Activated CD4-positive, alpha-beta T cell treated with anti-CD3 and anti-CD28 coated beads, Interleukin-2, amount 10 ng/mL, durations not matched to agents 7 days and 5 days (primary cell): ENCODE measurements at places on chromosomes 2 and 18.
A peak's percentile ranks its signal among the peaks of the same experiment; 100 is the strongest.

GRCh38 chr2:46194856-46195255, 102.4 kb upstream of the EPAS1 start:
- DNase-seq: no peak

DNA sequence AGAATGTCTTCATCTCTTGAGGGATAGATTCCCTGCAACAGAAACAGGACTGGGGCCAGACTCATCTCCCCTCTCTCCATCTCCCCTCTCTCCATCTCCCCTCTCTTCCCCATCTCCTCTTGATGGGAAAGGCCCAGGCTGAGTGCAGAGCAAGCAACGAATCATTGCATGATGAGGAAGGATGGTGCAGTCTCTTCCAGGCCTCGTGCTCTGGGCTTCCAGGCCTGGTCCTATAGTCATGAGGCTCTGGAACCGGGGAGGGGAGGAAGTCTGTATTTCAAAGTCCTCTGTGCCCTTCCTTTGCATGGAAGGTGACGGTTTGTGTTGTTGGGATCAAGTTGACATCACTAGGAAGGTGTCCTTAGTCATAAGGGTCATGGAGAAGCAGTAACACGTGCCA, 115.6 kb upstream of the NEDD4L start:
- no peak for DNase-seq

GRCh38 chr2:69067866-69068265, 54.9 kb downstream of the ANTXR1 start:
- no peak for DNase-seq

- no peak for DNase-seq
These were observed 334.2 kb upstream of the NETO1 start for GRCh38 chr18:73201940-73202339.

- DNase-seq: no peak
These were observed 17.9 kb upstream of the TMEM214 start for GRCh38 chr2:27014771-27015433.

GRCh38 chr18:45541421-45541820, 73.9 kb upstream of the SLC14A2 start:
- DNase-seq: no peak

- DNase-seq: no peak
These were observed 28.6 kb downstream of the EPB41L3 start for GRCh38 chr18:5515011-5515784.

DNA sequence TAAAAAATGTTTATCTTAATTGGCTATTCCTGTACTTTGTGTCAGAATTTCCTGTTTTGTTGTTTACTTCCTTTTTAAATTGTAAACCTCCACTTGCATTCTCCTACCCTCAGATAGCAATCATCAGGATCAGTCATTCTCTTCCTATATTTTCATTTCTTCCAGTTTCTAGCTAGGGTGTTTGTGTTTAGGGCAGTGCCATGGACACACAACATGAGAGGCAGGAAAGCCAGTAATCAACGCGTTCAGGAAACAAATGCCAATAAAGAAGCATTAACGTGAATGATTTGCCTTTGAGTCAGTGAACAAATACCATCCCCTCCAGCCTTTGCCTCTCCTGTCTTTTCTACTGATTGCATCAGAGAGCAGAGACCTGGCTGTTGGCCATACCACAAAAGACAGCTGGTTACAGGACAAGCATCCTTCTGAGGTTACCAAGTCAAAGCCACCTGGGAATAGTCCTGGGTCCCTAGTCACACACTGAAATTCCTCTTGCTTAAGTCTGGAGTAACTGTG, 56.7 kb upstream of the FHL2 start:
- DNase-seq: no peak

GRCh38 chr2:170845343-170845742, 28.7 kb downstream of the GAD1 start:
- DNase-seq: no peak

GRCh38 chr18:12841070-12841469, 43.0 kb downstream of the PTPN2 start:
- DNase-seq: no peak

- DNase-seq: no peak
These were observed 103.8 kb downstream of the GREB1L start for GRCh38 chr18:21345840-21346239.

- no peak for DNase-seq
These were observed 937.7 kb downstream of the CPS1 start for GRCh38 chr2:211494085-211494484.

DNA sequence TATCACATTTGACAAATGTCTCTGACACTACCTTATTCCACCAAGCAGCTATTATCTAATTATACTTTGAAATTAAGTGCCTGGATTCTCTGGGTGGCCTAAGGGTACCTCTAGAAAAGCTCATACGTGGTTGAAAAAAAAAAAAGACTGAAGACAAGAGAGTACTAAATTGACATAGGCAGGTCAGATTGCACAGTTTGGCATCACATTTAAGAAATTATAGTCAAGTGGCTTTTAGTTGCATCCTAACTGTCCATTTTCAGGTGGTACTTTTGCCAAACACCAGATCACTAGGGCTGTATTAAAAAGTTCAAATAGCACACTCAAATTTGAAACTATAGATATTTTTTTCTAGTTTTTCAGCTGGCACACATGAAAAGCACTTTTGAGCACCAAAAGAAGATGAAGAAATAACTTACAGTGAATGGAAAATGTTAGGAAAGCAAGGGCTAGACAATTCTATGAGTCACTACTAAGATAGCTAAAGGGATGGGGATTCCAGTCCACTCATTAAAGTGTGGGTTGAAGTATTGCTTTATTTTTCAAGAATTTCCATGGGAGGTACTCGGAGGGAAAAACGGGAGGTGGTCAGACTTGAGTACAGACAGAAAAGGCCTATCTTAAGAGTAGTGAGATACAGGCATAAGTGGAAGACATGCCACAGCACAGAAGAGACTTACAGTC, 106.5 kb upstream of the COL5A2 start:
- no peak for DNase-seq

GRCh38 chr2:235126768-235127167, 175.0 kb downstream of the SH3BP4 start:
- no peak for DNase-seq

DNA sequence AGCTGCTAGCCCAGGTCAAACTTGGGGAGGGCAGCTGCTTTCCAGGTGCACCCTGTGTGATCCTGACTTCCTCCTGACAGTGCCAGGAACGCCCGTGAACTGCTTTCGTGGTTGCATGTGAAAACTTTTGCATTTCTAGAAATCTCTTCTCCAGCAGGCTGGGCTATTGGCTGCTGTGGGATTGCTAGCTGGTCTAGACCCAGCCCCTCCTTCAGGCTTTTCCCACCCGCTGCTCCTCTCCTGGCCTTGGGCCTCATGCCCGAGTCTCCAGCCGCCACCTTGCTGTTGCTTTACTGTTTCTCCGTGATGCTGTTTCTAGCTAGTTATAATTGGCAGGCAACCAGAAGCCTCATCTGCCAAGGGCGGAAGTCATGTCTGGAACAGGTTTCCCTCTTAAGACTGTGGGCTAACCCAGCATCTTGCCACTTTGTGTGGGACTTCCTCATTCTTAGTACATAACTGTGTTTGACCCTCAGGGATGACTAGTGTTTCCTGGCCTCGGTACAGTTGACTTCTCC, 27.0 kb upstream of the MGAT4A start:
- peak; percentile 75 for DNase-seq

DNA sequence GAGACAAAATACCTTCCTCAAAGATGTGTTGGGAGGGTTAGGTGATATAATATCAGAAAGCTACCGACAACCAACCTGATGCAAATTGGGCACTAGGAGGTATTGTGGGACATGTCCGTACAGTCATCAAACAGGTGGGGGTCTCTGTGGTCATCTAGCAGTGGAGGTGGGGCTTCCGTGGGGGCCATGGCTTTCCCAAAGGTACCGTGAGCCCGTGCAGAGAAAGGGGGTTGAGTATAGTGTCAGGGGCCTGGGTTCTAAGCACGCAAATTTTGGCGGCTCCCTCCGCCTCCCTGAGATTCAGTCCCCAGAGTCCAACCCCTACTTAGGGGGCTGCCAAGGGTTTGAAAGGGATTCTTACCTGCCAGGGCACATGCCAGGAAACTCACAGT, 32.6 kb downstream of the HJURP start:
- DNase-seq: no peak

GRCh38 chr2:152019732-152020131, 79.1 kb downstream of the CACNB4 start:
- DNase-seq: no peak

DNA sequence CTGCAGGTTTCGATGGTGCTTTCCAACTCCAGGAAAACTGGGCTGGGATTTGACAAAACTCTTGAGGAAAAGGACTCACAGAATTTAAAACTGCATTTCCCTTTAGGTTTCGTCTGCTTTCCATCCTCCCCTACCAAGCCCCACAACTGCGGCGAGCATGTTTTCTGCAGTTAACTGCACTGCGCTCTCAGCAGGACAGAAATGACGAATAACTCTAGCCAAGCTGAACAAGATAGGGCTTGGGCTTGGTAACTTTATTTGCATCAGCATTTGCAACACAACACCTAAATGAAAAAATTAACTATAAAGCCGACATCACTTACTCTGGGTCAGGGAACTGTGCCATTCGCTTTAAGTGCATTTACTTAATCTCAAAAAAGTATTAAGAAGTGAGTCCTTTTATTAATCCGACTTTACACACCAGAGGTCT, 669 bp upstream of the PIKFYVE start:
- peak; percentile 70 for DNase-seq

DNA sequence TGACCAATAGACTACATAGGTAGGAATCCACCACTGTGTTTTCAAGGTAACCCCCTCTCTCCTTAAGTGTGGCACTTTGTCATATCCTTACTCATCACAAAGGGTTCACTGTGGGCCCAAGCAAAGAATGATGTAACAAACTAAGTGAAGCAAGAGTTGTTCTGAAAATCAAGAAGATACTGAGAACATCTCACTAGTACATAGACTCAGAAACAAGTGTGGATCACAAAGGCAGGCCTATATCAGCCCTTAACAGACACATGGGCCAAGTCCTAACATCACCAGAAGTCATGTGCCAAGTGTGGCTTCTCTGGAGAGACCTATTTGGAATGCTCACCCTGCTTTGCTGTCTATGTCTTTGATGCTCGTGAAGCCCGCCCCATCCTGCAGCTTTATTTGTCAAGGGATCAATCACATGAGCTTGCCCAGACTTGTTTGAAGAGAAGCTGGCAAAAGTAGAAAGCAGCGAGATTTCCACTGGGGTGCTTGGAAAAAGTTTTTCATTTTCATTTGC, 131.2 kb upstream of the TTC39C start:
- DNase-seq: no peak

GRCh38 chr2:213148572-213149261, 2.7 kb downstream of the IKZF2 start:
- no peak for DNase-seq

GRCh38 chr18:78971511-78972245, 7.9 kb upstream of the SALL3 start:
- DNase-seq: no peak

DNA sequence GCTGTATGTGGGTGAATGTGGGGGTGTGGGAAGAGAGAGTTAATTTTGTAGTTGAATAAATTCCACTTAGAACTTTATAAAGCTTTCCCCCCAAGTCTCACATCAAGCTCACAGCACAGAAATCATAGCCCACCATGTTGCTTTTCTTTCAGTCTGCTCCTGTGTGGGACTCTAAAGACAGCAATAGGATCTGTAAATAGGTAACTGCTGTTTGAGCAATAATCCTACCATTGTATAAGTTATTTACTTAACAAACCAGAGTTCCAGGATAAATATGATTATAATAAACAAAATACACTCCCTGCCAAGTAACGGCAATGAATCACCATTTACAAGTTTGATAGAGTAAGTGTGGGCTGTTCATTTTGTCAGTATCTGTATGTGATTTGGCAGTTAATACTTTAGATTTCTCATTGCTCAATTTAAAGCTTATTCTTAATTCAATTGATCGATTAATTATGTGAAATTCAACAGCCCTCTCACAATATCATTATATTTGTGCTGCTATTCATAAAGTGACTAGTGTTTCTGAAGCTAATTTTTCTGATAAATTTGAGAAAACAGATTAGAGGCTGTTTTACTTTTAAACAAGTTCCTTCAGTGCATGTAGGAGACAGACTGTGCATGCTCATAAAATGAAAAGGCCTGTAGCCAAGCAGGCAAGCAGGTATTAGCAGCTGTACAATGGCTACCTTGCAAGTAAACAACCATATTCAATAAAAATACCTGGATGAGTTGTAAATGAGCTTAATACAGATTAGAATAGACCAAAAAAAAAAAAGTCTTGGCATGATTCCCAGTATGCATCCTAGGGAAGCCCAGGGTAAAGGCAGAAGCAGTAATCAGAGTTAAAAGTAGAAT, 142.7 kb downstream of the PDE11A start:
- DNase-seq: no peak

DNA sequence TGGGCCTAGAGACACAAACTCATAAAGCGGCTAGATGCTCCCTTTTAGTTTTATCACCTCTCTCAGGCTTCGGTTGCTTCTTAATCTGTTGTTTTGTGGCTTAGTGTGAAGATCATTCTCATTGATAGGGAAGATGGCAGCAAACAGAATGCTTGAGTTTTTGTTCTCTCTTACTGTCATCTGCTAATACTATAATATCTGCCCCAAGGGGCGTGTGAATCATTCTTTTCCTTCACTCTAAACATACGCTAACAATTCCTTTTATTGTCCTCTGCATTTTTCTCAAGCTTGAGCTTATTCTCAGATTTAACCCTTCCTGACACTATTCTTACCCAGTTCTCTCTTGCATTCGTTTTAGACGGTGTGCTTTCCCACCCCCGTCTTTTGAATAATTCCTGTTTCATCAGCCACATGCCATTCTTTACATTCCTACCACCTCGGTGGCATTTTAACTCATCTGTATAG, 323.9 kb upstream of the NRP2 start:
- no peak for DNase-seq

DNA sequence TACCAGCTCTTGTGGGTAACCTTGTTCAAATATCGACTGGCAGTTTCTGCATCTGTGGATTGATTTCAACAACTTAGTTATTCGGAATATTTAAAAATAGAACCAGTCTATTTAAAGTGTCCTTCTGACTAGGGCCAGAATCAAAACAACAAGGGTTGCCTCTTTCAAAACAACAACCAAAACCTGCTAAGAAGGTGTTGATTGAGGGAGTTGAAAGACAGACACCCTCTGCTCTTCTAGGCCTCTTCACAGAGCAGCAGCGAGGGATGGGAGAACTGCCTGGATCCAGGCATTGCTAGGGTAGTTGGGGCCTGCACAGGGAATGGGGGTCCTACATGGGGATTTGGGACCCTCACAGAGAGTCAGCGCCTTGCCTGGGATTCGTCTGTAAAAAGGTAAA, 19.8 kb downstream of the TTR start:
- no peak for DNase-seq

DNA sequence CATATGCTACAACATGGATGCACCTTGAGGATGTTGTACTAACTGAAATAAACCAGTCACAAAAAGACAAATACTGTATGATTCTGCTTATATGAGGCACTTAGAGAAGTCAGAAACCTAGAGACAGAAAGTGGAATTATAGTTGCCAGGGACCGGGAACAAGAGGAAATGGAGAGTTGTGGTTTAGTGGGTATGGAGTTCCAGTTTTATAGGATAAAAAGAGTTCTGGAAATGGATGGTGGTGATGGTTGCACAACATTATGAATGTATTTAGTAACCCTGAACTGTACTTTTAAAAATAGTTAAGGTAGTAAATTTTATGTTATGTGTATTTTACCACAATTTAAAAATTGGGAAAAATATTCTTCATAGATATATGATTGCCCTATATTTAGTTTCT, 97.7 kb downstream of the DPP4 start:
- no peak for DNase-seq

- no peak for DNase-seq
These were observed 36.0 kb upstream of the HDAC4 start for GRCh38 chr2:239436669-239437335.
